ENCODE measurements at places on chromosomes 5 and 9.

DNA sequence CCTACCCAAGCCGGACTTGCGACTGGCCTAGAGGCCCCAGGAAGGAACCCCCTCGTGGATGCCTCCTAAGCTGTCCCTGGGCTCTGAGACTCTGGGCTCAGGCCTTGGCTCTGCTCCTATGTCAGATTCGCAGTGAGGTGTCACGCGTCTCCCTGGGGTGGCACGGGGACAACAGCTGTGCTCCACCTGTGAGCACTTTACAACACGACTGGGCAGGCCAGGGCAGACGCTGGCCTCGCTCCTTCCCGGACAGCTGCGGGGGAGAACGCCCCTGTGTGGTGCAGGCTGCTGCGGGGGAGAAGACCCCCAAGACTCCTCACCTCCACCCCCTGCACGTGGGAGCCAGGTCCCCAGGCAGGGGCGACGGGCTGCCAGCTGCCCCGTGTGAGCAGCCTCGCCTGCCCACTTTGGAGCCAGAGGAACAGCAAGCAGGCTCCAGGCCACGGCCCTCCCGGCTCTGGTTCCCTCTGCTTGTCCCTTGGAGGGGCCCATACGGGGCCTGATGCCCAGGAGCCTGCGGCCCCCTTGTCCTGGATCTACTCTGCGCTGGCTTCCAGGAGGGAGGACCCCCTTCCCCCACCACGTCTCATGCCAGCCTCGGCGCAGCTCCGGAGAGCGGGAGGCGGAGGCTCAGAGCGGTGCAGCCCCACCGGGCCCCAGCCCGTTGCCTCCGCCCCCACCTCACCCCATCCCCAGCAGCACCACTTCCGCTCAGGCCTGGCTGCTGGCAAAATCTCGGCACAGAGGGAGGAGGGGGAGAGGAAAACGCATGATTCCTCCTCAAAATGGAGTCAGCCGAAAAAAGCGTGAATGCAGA is 36.0 kb downstream of the SARDH start:
- no peak for DNase-seq

GRCh38 chr9:138072161-138072842 is 194.7 kb downstream of the CACNA1B start:
- DNase-seq: no peak

DNA sequence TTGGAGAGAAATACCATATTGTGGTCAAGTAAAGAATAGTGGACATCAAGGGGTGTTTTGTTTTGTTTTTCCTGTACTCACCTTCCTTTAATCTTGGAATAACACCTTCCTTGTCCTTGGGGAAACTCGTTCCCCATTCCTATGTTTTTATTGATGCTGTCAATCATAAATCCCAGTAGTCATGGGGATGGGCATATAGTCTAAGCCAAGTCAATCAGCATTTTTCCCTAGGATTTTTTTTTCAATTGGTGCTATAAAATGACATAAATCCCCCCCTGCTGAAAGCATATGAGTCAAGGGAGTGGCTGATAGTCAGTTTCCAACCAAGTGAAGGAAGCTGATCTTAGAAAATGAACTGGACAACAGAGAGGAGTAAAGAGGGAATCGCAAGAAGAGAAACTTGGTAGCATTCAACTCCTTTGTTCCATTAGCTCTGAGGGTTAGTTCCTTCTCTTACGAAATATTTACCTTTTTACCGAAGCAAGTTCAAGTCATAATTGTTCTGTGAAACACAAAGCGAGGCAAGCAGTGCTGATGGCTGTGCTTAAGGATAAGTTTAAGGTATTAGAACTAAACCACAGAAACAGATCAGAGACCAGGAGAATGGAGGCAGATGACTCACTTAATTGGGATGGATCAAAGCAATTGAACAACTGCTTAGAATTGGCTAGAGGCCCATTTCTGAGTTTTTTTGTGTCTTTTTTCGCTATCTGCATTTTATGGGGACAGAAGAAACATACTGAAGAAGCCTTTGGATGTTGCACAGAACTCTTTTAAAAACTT is 218.6 kb downstream of the SEMA6A start:
- no peak for DNase-seq

DNA sequence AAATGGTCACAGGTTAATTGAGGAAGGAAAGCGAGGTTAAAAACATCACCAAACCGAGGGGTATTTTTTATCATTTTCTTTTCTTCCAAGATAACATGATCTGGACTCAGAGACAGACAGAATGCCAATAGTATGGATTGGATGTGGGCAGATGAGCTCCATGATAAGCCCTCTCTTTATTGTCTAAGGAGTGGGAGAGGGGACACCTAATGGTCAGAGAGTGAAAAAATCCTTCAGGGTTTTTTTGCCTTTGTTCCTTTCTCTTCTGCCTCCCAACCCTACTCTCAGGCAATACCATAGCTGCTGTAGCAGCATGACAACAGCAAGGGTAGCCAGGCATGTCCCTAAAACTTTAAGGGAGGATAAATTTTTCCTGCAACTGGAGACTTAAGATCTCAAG is 94.7 kb downstream of the DIRAS2 start:
- DNase-seq: no peak

- DNase-seq: no peak
Observed at GRCh38 chr5:126031989-126032716, 391.1 kb upstream of the GRAMD2B start.

- DNase-seq: no peak
Observed at GRCh38 chr9:113626735-113627495, 163.4 kb downstream of the RGS3 start.

Data from NT2/D1 (cell line).